ENCODE measurements at places on chromosomes 11 and 22.

DNA sequence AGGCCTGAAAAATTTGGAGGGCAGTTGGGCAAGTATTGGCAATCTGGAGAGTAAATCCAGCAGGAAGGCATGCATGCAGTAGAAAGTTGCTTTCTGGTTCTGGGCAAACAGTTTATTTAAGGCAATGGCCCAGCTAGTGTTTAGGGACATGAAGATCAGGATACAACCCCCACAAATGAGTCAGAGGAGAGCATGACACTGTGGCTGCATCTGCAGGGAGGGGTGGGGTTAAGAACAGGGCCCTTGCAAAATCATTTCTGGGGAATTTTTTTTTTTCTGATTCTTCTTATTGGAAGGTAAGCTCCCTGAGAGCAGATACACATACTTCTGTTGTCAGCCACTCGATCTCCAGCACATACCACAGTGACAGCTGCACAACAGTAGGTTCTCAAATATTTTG is 61.1 kb downstream of the FDX1 start:
- no peak for DNase-seq

DNA sequence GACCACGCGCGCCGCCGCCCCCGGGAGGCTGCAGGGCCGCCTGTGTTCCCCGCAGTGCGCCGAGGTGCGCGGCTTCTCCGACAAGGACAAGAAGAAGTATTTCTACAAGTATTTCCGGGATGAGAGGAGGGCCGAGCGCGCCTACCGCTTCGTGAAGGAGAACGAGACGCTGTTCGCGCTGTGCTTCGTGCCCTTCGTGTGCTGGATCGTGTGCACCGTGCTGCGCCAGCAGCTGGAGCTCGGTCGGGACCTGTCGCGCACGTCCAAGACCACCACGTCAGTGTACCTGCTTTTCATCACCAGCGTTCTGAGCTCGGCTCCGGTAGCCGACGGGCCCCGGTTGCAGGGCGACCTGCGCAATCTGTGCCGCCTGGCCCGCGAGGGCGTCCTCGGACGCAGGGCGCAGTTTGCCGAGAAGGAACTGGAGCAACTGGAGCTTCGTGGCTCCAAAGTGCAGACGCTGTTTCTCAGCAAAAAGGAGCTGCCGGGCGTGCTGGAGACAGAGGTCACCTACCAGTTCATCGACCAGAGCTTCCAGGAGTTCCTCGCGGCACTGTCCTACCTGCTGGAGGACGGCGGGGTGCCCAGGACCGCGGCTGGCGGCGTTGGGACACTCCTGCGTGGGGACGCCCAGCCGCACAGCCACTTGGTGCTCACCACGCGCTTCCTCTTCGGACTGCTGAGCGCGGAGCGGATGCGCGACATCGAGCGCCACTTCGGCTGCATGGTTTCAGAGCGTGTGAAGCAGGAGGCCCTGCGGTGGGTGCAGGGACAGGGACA is 2.7 kb downstream of the NLRP6 start:
- no peak for DNase-seq

GRCh38 chr11:93700830-93701229 is 39.3 kb downstream of the CEP295 start:
- no peak for DNase-seq

DNA sequence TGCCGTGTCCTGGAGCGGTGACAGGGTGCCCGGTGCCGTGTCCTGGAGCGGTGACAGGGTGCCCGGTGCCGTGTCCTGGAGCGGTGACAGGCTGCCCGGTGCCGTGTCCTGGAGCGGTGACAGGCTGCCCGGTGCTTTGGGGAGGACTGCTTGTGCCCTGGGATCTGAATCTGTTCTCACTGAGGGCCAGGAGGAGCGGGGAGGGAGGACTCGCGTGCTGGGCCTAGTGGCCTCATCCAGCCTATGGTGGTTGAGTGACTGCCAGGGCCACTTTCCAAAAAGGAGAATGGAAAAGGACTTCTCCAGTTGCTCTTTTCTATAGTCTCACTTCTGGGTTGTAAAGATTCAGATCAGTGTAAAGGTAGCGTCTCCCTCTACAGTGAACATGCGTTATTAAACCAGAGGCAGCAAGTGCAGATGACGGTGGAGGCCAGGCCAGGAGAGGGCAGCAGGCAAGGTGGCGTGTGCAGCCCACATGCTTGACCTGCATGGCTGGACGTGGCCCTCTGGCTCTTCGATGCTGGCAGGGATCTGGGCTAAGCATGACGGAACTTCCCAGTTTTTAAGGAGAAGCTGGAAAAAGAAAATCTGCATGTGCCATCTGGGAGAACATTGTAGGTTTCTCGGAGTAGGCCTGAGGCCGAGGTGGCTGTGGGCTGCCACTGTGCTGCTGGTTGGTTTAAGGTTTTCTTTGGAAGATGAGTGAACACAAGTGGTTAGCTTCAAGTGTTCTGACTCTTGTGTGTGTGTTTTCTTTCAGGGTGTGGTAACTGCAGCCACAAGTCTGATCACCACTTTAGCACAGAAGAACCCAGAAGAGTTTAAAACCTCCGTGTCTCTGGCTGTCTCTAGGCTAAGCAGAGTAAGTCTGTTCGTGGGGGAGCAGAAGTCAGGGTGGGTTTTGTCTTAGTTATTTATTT is 55.0 kb downstream of the AP2A2 start:
- no peak for DNase-seq

DNA sequence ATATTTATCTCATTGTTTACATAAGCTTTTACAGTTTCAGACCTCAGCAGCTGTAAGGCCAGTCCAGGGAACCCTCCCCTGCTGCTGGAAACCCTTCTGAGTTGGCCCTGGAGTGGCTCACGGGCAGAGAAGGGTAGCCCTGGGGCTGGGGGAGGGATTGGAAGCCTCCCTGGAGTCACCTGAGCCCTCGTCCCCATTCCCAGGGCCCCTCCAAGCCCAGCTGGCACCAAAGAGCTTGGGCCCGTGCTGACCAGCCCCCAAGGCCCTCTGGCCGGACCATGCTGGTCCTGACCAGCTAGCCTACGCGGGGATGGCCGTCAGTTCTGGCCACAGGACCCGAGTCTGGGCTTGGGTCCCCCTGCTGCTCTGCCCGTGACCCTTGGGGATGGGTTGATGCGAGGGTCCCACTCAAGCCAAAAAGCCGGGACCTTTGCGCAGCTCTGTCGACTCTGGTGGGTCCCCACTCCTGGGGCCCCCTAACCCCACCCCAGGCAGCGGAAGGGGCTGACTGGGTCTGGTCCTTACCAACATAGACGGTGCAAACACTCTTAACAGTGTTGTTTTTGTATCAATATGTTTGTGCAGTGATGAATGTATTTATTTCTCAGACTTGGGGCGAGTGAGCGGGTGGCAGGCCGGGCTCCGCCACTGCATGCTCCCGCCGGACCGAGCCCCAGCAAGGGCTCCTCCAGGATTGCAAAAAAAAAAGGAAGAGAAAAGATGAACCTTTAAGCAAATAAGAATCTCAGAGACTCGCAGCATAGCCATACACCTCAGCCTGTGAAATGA is 17.5 kb upstream of the TMEM191C start:
- no peak for DNase-seq

GRCh38 chr22:37758694-37759093 is 49.0 kb upstream of the GCAT start:
- no peak for DNase-seq

GRCh38 chr11:2949920-2950319 is 20.7 kb upstream of the PHLDA2 start:
- DNase-seq, result no peak

GRCh38 chr22:26702906-26703830 is 45.8 kb downstream of the MIAT start:
- no peak for DNase-seq

DNA sequence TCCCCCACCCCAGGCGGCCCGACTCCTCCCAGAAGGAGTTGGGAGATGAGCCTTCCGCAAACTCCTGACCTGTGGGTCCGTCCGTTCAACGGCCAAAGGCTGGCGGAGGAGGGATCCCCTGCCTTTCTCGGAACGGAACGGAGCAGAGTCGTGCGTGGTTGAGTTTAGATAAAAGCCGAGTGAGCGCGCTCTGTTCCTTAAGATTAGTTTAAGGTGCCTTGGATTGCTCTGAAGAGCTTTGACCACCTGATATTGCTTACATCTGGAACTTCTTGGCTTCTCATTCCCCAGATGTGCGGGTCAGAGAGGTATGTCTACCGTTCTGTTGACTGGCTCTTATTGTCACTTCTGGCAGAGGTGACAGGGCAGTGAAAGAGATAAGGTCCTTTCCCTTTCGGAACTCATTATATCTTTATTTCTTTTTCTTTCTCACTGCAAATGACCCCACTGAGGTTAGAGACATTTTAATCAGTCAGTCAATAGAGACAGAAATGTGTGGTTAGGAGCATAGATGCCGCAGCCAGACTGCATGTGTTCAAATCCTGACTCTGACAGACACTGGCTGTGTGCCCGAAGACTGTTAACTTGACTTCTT is at the start of gene TRIM6:
TRIM6 (plus strand) TSS at position 31 of the 595 bp plus-strand sequence; CDS start at position 292, 261 bp downstream.
- no peak for DNase-seq

GRCh38 chr11:111269146-111269868 is 23.8 kb downstream of the POU2AF2 start:
- no peak for DNase-seq

DNA sequence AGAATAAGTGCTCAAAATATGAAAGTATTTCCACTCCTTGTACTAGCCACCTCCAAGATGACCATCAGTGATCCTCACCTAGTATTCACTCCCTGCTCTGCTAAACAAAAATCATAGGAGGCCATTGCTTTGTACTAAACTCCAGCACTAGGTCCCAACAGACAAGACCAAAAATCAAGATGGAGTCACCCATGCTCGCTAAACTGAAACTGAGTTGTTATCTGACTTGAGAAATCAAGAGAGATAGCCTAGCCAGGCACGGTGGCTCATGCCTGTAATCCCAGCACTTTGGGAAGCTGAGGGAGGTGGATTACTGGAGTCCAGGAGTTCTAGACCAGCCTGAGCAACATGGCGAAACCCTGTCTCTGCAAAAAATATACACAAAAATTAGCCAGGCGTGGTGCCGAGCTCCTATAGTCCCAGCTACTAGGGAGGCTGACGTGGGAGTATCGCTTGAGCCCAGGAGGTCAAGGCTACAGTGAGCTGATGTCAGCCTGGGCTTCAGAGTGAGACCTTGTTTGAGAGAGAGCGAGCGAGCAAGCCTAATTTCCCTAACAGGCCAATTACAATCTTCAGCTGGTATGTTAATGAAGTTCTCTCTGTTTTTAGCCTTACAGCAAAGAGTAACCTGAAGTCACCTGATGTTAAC is 9.3 kb downstream of the SEC14L6 start:
- DNase-seq, result no peak

DNA sequence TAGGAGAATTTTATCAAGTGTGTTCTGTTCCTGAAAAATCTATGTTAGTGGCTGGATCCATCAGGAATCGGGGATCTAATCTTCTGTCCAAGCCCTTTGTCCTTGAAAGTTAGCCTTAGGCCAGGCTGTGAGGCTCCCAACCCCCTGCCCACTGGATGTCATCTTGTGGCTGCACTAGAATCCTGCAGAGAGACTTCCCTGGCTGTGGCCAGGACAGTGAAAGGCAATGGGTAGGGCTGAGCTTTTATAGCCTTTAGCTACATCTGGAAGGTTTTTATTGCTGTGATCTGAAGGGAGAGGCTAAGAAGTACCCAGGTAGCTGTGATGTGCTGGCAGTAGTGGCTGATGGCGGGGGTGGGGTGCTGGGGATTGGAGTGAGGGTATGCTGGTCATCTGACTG is 2.1 kb downstream of the OAF start:
- DNase-seq, result no peak
